ENCODE measurements at places on chromosomes 4 and X. TPM values are rescaled to one million over a fixed set of nuclear protein-coding genes. Genes with fewer than 3 reads are reported as not detected.

DNA sequence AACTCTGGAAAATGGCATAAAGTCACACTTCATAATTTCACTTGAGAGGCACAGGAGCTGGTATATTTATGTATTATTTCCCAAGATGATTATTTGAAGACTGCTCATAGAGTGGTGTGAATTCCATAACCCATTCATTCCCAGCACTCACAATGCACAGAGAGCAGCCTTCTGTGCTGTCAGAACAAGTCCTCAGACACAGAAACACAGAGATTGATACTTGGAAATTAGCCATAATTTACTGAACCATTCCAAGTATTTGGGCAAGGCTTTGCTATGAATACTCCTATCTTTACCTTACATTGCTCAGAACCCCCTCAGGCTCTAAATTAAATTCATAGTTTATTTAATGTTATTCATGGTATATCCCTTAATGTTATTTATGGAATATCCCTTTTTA is 53.6 kb downstream of the PABPC4L start:
- DNase-seq: no peak

The RBM46 gene
- 0.04 TPM for polyA plus RNA-seq

The BEND2 gene
- polyA plus RNA-seq: 0.04 TPM

DNA sequence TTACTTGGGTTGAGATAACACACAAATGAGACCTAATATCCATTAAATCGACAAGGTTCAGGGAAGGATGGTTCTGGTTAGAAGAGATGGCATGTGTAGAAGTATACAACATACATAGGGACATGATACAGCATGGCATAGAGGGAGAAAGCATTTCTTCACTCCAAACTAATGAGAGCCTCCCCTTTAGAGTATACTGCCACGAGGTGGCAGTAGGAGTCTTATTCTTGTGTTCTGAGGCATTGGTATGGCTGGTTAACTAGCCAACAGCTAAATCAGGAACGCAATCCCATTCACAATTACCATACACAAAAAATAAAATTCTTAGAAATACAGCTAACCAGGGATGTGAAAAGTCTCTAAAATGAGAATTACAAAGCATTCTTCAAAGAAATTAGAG is 29.1 kb upstream of the TRO start:
- no peak for DNase-seq

The SMARCA1 gene
- polyA plus RNA-seq: 122 TPM

DNA sequence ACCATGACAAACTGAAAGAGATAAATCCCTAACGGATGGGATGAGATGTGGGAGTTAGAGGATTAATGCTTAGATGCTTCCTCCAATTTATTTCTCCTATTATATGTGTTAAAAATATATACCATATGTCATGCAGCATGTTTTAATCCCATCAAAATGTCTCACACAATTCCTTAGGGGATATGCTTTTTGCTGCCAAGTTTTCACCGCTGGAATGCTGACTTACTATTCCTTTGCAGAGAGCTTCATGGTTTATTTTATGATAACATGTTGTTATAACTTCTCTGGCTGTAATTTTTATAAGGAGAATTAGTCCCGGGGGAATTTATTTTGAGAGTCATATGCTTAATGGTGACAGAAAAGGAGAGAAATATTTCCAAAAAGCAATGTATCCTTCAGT is 670.3 kb downstream of the IL1RAPL1 start:
- no peak for DNase-seq

DNA sequence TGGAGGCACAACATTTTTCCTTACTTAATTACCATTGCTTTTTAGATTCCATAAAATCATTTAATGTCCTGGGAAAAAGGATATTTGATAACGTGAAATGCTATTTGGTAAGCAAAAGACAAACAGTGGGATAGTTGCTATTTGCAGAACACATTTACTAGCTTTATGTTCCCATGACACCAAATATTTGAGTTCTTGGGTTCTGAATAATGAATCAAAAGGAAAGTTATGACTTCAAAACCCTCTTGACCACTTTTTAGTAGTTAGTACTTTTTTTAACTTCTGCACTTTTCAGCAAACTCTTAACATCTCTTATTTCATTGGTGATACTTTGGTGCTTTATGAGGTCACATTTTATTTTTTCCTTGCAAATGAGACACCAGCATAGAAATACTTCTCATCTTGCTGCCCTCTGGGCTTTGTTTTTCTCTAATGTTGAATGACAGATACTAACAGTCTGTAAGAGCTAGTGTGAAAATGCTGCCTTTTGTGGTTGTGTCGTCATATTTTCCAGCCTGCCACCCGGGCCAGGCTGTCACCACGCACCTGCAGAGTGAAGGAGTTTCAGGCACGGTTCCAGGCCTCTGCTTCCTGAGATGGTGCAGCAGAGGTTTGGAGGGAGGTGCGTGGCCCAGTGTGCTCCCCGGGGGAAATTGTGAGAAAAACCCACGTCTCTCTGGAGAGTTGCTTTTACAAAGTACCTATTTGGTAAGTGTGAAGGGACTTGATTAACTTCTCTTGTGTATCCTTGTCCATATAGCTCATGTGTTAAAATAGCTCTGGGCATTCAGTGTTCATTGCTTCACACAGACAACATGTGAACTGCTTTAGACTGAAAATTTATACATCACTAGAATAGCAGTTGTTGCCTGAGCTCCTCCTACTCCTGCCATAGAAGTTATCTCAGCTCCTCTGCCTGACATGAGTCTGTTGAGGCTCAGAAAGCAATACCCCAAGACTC is 34.7 kb downstream of the MSL3 start:
- no peak for DNase-seq

GRCh38 chr4:101197350-101197749 is 150.0 kb downstream of the PPP3CA start:
- DNase-seq: no peak

DNA sequence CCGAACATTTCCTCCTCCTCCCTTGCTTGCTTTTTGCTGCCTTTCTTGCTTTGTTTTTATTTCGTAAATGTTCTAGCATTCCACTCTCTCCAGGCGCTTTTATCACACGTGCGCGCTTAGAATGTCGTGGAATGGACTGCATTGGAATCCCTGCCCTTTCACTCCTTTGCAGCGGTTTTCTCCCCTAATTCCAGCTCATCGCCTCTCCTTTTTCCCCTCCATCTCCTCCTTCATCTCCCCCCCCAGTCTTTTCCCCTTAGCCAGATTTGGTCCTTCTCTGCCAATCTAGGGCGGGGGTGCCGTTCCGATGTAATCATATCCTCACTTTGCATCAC is 579 bp downstream of the OGT start:
- DNase-seq: no peak

The APELA gene
- 10.7 TPM for polyA plus RNA-seq

The STARD8 gene
- polyA plus RNA-seq: 19.7 TPM

DNA sequence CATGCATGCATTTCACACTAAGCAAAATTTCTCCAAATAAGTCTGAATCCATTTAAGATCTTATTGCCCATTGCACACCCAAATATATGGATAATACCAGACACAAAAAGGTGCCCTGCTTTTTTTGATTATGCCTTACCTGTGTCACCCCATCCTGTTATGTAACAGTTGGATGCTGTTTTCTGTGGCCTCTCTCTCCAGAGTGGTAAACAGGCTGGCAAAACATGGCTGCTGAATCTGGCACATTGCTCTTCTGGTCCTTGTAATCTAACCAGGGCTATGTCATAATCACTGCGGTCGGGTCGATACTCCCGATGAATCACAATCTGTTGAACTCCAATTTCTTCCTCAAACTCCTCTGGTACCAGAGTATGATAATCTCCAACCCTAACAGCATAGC is 70.1 kb downstream of the PRSS12 start:
- no peak for DNase-seq

The RAB39B gene
- 3.3 TPM for polyA plus RNA-seq

The ALPK1 gene
- polyA plus RNA-seq: 14.2 TPM

DNA sequence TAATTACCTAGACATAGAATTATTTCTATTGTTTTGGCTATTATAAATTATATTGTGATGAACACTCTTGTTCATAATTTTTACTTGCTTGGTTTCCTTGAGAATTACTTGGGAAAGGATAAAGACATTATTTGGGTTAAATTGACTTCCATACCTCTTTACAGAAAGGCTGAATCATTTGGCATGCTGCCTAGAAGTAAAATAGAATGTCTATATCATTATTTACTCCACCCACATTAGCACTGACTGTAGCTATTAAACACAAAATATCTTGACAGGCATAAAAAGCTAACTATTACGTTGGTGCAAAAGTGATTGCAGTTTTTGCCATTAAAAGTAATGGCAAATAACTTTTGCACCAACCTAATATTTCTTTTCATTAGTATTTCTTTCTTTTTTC is 29.7 kb upstream of the ADH6 start:
- no peak for DNase-seq

- DNase-seq: no peak
These were observed 357.2 kb upstream of the FAM241A start for GRCh38 chr4:111788099-111788498.

GRCh38 chrX:10030570-10030969 is 63.4 kb downstream of the CLDN34 start:
- no peak for DNase-seq

GRCh38 chr4:24212642-24213041 is 322.8 kb upstream of the PPARGC1A start:
- DNase-seq: no peak

- no peak for DNase-seq
These were observed 31.0 kb upstream of the ARAF start for GRCh38 chrX:47530049-47530448.

The GLRA2 gene
- polyA plus RNA-seq: 0.30 TPM
